Osteocyte (in vitro differentiated cells): ENCODE measurements at places on chromosomes 16 and 17. TPM values are rescaled to one million over a fixed set of nuclear protein-coding genes. Genes with fewer than 3 reads are reported as not detected.

DNA sequence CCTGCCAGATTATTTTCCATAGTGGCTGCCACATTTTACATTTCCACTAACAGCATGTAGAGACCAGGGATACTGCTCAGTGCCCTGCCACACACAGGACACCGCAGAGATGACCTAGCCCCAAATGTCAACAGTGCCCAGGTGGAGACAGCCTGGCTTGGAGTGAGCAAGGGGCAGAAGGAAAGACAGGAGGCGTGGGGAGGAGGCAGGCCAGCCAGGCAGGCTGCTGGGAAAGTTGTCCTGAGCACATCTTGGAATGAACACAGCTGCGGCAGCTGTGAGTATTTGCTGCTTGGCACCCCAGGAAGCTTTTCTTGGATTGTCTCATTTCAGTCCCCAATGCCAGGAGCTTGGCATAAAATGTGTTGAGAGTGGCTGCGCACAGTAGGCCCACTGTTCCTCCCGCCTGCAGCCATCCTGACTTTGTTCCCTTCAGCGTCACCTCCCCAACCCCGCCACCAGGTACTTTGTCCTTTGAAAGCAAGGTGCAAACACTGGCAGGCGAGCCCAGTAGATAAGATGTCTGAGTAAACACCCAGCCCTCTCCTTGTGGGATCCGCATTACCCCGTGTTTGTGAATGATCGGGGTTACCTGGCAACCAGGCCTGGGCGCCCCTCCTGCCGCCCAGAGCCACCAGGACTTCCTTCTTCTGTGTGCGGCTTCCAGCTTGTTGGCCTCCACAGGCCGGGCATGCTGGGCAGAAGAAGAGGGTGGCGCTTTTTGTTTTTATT lies 114.0 kb downstream of the CMIP start:
- DNase-seq: no peak

DNA sequence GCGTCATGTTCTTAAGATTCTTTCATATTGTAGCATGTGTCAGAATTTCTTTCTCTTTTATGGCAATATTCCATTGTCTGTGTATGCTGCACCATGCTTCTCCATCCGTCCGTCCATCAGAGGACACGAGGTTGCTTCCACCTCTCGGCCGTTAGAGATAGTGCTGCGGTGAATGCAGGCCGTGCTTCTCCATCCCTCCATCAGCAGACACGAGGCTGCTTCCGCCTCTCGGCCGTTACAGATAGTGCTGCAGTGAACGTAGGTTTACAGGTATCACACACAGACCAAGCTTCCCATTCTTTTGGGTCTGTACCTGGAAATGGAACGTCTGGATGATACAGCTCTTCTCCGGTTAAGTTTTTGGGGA lies 113.5 kb downstream of the CMIP start:
- DNase-seq: no peak

Gene STAT5A
- 45.5 and 47.7 TPM in 2 replicates for total RNA-seq

DNA sequence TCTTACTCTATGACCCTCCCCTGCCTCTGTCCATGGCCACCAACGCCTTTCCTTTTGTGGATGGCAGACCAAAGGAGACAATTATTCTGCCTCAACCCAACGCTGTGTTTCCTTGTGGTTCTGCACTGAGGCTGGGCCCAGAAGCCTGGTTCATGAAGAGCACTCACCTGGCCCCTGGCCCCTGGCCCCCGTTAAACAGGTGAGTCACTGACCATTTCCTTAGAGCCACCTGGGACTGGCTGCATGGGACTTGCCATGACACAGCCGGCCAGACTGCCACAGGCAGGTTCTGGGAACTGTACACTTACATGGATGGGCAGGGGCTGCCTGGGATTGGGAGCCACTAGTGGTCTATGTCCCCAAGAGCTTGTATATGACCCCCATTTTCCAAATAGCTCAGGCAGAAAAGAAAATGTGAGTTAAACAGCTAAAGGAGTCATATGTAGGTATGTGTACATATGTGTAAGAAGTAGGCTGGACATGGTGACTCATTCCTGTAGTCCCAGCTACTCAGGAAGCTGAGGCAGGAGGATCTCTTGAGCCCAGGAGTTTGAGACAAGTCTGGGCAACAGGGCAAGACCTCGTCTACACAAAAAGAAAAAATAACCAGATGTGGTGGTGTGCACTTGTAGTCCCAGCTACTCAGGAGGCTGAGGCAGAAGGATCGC lies 181.9 kb upstream of the CACNG5 start:
- DNase-seq: no peak

Gene RBFOX1
- not detected in 2 replicates for total RNA-seq

Gene EME1
- 2.8 and 3.6 TPM in 2 replicates for total RNA-seq

DNA sequence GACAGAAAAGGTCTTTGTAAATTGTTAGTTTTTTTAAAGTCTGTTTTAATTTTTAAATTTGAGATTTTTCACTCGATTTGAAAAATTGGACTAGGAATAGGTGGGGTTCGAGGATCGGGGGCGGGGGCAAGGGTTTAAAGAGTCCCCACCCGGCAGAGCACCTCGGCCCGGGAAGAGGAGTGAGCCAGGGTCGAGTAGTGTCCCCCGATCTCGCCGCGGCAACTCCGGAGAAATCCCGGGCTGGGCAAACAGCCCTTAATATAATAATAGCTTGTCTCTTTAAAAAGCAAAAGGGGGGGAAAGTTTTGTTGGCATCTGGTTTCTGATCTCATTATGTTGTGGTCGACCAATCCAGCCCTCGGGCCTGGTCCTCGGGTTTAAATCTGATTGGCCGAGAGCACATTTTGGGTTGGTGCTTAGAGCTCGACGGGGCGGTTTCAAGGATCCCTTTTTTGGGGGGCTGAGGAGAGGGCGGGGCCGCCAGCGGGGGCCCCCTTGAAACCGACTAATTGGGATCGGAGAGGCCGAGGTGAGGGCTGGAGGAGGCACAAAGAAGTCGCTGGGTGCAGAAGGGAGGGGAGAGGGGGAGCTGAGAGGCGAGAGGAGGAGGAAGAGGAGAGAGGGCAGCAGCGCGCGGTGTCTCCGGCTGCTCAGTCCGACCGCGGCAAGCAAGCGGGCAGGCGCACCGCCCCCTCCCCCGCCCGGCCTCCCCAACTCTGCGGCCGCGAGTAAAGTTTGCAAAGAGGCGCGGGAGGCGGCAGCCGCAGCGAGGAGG lies at the start of gene FZD2:
TSS of gene FZD2 (plus strand) at position 653 of the 775 bp plus-strand sequence. CDS start 205 bp downstream, outside the sequence.
- DNase-seq: peak; percentile 98

- no peak for DNase-seq
Observed at GRCh38 chr16:922051-922450, 48.7 kb downstream of the LMF1 start.

DNA sequence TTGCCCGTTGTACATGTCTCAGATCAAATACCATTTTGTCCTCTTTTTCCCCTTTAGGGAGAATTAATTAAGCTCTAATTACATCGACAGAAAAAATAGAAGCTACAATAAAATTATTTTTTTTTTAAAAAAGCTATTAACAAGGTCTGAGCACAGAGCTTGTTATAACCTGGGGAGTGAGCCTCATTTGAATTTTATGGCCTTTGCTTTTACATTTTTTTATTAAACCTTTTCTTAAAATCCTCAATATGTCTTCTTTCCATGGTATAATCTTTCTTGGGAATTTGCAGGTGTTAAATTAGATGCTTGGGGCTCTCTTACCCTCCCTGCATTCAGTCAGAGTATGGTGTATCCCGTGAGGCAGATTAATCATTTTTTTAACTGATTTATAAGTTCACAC lies 212.5 kb upstream of the XYLT1 start:
- DNase-seq: no peak

GRCh38 chr17:48809182-48809581 lies 7.8 kb downstream of the TTLL6 start:
- DNase-seq: no peak

Gene METTL26
- total RNA-seq: 58.2 and 69.8 TPM in 2 replicates

DNA sequence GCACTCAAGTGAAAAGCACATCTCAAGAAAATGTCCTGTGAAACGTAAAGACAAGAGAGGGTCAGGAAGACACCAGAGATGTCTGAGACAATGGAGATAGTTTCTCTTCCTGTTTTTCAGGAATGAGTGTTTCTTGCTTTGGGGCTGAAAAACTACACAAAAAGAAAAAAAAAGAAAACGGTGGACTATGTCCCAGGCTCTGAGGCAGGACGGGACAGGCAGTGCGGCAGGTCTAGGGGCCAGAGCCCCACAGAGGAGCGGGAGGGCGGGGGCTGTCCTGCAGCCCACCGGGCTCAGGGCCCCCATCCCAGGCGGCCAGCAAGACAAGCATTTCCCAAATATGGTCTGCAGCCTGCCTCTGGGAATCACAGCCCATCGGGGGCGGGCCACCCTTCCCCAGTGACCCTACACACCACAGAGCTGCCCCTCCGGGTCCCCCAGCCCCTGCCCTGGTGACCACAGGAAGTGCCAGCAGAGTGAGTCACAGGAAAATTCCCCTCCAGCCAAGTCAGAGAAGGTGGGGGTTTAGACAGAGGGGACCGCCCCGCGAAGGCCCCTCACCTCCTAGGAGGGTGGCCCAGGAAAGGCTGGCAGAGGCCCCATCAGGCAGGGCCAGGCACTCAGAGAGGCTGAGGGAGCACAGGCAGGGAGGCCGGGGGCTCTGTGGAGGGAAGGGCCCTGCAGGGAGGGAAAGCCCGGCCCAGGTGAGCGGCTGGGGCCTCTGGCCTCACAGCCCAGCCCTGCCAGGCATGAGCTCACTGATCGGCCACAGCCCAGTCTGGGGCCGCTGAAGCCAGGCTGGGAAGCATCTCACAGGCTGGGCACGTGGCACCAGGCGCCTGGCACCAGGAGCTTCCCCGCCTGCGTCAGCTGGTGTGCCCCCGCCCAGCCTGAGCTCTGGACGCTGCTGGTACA lies 6.3 kb downstream of the BCAR1 start:
- peak; percentile 97 for DNase-seq

- DNase-seq: no peak
Observed at GRCh38 chr16:85402910-85403692, 210.0 kb upstream of the GSE1 start.

- no peak for DNase-seq
Observed at GRCh38 chr17:36566081-36566480, 21.4 kb downstream of the GGNBP2 start.

DNA sequence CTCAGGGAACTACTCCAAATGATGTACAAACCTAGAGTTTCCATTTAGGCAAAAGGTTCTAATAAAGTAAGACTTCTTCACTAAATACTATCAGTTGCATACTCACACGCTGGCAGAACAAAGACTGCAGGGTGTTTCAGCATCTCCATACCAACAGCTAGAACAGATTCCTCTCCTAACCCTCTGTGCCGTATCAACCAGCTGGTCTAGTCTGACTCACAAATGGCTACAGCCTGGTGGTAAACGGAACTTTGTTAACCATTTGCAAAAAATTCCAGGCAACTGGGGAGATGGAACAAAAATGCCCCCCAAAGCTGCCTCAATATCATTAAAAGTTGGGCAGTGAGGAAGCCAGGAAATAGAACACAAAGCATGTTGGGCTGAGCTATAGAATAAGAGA lies 217.1 kb downstream of the GRIN2A start:
- DNase-seq: no peak

GRCh38 chr17:19374136-19374535 lies 4.2 kb upstream of the MAPK7 start:
- DNase-seq: no peak

- no peak for DNase-seq
Observed at GRCh38 chr17:61849674-61850073, 13.7 kb downstream of the BRIP1 start.

GRCh38 chr17:57403236-57403635 lies 146.9 kb downstream of the MSI2 start:
- DNase-seq: no peak

DNA sequence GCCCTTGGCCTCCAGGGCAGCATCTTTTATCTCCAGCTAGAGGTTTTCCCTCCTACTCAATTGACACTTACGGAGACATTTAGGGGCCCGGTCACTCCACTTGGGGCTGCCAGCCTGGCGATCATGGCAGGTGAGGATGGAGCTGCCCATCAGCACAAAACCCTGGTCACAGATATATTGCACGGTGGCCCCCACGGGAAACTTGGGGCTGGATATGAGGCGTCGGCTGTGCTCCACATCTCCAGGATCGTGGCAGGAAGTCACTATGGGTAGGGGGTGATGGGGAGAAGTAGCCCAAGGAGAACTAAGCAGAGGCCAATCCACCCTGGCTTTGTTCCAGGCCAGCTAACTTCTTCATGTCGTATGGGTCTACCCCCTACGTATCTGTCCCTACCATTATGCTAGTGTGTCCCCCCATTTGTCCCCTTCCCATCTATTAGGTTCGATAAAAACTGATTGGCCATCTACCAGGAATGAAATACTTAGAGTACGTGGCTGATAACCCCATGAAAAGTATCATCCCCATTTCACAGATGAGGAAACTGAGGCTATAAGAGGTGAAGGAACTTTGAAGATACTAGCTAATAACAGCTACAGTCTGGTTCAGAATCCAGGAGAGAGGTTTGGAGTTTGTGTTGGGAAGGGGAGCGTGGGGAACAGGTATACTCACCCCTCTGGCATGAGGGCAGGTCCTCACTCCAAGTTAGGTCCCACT lies 6.1 kb upstream of the PHF12 start:
- DNase-seq: no peak

Gene MYH3
- 2.4 and 3.2 TPM in 2 replicates for total RNA-seq

- DNase-seq: no peak
Observed at GRCh38 chr17:65022751-65023700, 33.5 kb downstream of the GNA13 start.

- DNase-seq: no peak
Observed at GRCh38 chr16:85211271-85211801, 99.1 kb upstream of the CIBAR2 start.

DNA sequence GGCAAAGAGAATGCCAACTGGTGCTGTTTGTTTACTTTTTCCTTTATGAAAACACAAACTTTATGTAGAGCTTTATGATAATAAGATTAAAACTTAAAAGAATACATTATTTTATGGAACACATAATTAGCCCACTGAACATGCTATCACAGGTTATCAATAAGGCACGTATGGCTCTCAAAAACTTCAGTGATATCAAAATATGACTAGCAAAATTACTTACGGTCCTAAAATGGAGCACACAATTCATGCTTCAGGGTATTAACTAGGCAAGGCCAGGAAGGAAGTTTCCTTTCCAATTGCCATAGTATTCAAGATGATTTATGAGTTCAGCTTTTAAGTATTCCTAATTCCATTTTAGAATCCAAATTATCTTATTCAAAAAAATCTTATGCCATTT lies 3.6 kb downstream of the RNF43 start:
- no peak for DNase-seq

DNA sequence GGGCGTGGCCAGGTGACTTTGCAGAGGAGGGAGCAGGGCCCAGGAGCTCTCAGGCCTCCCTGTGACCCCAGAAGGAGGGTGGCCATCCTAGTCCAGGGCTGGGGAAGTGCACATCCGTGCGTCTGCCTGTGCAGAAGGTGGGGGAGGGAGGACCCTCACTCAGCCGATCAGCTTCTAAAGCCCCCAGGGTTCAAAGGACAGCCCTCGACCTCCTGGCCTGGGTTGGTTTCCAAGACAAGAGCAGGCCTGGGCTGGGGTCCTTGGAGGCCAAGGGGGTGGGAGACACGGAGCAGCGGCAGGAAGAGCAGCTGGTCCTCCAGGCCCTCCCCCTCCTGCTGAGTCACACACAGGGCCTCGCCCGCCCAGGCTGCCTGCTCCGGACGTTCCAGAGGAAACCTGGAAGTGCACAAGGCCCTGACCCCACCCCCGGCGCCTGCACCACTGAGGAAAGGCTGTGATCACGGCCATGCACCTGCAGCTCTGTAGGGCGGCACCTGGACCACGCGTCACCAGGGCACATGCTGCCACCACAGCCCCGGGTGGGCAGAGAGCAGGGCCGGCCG lies 67.1 kb upstream of the ZNF469 start:
- DNase-seq: no peak

Gene TRIM37
- 32.6 and 35.9 TPM in 2 replicates for total RNA-seq

- DNase-seq: no peak
Observed at GRCh38 chr16:50697881-50698767, 4.7 kb downstream of the NOD2 start.

GRCh38 chr17:57565176-57565575 lies 179.9 kb downstream of the CCDC182 start:
- DNase-seq: no peak

Gene IL17C
- total RNA-seq: not detected in 2 replicates

Gene EPN3
- total RNA-seq: not detected in 2 replicates
